ENCODE measurements at places on chromosomes 11 and 22.

DNA sequence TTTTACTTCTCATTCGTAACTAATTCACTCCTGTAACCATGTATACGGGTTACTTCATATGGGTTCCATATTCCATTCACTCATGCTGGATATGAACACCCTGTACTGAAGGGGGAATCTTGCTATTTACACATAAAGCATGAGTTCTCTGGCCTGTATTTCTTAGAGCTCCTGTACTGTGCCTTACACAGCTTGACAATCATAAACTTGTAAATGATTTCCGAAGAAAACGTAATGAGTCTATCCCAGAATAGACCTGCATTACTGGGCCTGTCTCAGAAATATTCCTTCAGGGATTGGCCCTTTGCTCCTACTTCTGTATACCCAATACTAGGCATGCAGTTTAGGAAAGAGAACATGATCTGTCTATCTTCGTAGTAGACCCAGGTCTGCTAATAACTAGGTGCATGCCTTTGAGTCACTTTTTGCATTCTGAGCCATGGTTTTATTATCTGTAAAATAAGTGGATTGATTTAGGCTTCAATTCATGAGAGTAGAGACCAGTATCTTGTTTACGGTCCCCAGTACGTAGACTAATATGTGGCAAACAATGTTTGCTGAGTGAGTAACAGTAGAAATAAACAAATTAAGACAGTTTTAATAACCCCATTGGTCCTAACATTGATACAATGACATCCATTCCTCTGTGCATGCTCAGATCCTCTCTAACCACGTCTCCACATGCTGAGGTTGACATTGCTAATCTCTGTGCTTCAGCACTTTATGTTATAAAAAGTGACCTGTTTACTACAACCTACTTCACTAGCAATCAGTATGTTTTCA, 1.2 kb downstream of the CCDC34 start:
- no peak for DNase-seq

- no peak for DNase-seq
Observed at GRCh38 chr11:95570845-95571244, 218.7 kb downstream of the FAM76B start.

DNA sequence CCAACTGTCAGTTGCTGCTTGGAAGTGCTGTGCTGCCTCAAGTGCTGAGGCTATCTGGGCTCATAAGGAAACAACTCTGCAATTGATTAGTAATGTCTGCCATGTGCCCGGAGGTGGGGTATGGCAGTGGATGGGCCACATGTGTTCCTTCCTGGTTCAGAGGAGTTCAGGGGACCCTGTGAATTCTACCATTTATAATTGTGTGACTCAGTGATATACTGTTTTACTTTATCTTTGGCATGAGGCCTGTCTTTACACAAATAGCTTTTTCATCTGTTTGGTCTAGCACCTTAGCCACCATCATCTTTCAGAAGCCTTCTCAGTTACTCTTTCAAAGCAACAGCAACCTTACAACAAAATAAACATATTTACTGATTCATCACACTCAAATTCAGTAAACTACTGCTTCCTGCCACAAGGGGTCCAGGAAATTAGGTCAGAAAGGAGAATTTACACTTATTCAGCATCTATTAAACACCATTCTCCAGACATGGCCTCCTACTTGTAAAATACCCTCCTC, 20.9 kb downstream of the DKK3 start:
- DNase-seq, result no peak

GRCh38 chr22:25651332-25652085, 87.0 kb downstream of the GRK3 start:
- no peak for DNase-seq

- DNase-seq, result no peak
Observed at GRCh38 chr11:97996762-97997161, 1024.0 kb upstream of the CNTN5 start.

DNA sequence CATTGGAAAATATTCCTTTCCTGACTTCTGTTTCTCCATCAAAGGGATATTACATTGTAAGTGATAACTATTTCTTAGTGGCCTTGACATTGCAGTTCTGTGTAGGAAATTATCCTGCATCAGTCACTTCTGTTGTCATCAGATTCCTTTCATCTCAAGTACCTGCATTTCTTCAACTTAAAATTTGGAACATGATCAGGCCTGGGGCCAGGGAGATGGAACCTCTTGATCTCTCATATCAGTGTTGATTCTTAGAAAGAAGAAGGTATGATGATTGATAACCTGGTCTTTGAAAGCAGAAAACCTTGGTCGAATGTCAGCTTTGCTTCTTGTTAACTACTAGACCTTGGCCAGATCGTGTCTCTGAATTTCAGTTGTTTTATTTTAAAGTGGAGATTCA, 93.6 kb downstream of the NAV2 start:
- no peak for DNase-seq

DNA sequence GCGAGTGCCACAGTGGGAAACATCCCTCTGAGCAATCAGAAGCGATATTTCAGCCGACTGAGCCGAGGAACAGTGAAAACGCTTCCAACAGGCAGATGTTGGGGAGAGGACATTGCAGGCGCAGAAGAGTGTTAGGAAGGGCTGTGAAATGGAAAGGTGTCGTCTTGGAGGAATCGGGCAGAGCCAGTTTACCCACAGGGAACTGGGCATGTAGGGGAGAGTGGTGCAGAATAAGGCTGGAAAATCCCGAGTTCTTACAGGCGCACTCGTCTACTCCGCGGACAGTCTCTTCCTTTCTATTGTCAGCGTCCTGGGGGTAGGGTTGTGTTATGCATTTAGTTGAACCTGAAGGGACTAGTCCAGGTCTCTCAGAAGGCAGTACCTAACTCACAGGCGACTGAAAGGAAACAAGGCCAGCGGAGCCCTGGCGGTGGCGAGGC, 1.1 kb upstream of the APLP2 start:
- no peak for DNase-seq

- no peak for DNase-seq
Observed at GRCh38 chr11:69868871-69869270, 49.7 kb upstream of the FGF3 start.

DNA sequence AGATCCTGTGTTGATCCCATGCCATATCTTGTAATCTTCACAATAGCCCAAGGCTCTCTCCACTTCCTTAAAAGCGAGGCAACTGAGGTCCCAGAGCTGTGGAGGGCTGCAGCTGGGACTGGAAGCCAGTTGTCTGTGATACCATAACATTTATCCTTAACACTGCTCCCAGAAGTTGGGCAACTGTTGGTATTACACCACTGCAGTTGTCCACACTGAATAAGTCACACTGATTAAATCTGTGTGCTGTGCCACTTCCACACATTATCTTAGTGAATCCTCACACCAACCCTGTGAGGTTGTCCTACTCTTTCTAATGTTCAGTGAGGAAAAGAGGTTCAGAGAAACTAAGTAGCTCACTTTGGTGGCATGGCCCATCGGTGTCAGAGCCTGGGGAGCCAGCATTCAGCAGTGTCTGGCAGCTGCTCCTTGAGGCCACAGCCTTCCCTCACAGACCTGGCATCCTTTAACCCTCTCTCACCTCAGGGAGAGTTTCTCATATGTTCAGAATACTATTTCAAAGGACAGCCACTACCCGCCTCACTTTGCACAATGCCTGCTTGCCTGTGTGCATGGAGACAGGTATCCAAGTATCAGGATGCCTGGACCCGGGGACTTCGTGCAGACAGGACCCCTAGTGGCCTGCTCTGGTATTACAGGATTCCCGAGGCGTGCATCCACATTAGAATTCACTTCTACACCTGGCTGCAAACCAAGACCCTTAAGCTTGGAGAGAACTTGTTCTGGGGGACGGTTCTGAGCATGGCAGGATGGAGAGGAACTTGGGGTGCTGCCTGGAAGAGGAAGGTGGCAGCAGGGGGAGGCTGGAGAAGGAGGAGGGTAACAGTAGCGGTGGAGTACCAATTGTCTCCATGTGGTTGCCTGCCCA, 221.9 kb upstream of the TBCEL start:
- DNase-seq, result no peak

GRCh38 chr11:74021998-74022397, 13.1 kb upstream of the UCP3 start:
- DNase-seq, result no peak

GRCh38 chr11:82007521-82007920, 726.1 kb downstream of the FAM181B start:
- DNase-seq, result no peak
